ENCODE measurements at places on chromosomes 11 and 22.

DNA sequence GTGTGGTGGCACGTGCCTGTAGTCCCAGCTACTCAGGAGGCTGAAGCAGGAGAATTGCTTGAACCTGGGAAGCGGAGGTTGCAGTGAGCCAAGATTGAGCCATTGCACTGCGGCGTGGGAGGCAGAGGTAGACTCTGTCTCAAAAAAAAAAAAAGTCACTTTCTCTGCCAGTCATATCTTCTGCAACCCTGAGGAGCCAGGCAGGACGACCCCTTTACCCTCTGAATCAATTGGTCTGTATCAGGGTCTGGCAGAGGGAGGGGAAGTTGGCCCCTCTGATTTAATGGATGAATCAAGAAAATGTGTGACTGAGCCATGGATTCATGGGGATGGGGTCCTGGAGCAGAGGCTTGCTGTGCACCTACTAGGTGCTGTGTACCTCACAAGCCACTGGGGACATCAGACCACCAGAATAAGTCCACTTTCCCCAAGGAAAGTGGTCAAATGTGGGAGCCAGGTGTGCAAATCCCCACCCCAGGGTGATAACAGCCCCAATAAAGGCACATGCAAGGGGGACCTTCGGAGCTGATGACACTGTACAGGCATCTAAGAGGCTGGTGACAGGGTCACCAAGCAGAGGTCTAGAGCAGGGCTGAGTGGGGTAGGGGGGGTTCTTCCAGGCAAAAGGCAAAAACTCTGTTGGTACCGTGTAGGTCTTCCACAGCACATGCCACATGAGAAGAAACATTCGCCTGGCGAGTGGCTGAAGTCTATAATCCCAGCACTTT lies 29.0 kb downstream of the TXN2 start:
- no peak for DNase-seq

GRCh38 chr11:109507331-109507730 lies 85.3 kb downstream of the C11orf87 start:
- DNase-seq, result no peak

DNA sequence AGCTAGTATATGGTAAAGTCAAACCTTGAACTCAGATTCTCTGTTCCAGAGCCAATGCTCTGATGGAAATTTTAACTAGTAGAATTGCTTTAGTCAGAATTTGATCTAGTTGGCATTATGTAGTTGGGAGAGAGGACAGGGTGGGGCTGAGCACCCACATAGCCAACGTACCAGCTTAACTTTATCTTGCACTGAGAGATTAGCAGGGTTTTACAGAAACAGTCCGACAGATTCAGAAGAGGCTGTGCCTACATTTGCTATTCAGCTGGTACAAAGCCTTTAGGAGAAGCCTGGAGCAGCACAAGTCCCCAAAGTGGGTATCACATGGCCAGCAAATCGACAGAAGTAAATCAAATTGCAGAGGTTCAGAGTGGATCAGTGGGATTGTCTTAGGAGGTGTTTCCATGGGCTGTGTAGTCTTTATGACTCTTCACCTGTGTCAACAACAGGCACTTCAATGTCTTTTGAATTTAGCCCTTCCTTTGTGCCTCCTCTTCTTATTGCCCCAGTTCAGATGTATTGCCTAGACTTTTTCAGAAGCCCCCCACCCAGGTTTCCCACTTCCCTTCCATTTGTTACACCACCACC lies 7.3 kb upstream of the CSRP3 start:
- no peak for DNase-seq

GRCh38 chr11:103601225-103601846 lies 435.1 kb upstream of the DDI1 start:
- peak; percentile 66 for DNase-seq

GRCh38 chr11:11420899-11421285 lies 67.8 kb upstream of the CSNK2A3 start:
- DNase-seq, result no peak

- DNase-seq, result peak; percentile 63
These were observed 33.3 kb downstream of the CD6 start for GRCh38 chr11:61004761-61005181.

DNA sequence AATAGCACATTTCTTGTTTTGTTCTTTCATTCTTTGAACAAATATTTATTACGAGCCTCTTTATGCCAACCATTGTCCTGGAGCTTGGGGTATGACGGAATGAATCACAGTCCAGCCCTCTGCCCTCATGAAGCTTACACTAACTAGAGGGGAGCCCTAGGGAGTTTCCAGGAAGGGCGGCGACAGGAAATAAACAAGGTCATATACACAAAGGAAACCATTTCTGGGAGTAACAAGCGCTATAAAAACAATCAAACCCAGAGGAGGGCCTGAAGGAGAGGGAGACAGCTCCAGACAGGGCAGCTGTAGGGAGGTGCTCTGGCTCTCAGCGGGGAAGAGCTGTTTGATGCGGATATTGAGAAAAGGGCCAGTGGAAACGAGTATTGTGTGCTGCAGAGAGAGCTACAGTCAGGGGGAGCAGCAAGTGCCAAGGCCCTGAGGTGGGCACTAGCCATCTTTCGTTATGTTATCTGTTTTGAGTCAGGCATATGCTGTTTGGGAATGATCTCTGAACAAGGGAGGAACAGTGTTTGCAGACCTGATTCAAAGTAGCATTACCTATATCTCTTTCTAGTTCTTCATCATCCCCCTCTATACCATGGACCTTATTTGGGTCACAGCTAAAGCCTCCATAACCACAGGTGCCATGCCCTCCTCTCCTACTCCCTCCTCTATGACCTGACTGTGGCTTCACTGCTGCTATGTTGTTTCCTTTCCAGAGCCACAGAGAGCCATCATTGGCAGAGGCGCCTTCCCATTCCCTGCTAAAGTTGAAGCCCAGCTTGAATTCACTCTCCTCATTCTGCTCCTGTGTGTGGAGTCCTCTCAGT lies 15.3 kb upstream of the ZBTB16 start:
- DNase-seq, result peak; percentile 23

DNA sequence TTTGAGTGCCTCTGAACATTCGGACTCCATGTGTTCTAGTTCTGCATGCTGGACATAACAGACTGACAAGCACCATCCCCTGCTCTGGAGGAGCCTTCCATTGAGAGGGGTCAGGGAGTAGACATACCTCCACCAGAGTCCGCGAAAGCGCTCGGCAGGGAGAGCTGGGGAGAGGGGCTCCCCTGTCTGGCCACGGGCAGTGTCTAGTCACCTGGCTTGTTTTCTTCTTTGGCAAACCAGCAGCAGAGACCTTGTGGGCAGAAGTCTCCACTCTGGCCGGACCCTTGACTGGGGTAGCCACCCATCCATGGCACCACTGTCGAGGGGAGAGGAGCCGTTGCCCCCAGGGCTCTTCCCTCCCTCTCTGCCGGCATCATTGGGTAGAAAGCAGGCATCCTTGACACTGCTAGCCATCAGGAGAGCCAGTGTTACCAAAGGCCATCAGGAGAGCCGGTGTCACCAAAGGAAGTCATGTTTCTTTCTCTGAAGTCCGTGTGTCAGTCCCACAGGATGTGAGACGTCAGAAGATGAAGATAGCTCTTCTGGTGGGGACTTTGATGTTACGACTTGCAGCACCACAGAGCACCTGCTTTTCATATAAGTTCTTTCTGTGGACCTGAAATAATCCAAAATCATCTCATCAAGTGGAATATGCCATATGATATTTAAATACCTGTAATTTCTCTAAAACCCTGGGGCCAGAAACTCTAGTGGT lies 305.6 kb downstream of the TBC1D22A start:
- DNase-seq, result peak; percentile 4

- DNase-seq, result no peak
These were observed 1.0 kb downstream of the CCDC85B start for GRCh38 chr11:65891219-65892136.

DNA sequence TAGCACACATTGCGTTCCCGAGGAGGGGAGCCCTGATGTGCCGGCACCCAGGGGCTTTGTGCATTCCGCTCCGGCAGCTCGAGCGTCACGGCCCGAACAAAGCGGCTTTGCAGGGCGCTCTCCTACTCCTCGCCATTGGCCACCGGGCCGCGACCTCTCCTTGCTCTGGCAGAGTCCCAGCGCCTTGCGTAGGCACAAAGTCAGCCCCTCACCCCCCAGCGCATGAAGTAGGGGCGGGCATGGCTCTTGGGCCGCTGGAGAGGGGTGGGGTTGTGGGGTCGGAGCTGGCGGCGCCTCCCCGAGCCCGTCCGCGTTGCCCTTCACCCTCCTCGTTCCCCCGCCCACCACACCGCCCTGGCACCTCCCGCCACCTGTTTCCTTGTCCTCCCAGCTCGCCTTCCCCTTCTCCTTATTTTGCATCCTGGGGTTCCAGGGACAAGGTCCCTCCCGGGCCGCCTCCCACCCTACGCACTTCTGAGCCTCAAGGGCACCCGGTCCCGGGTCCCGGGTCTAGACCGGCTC lies 753 bp upstream of the PPARA start:
- peak; percentile 34 for DNase-seq

GRCh38 chr11:129895126-129896041 lies at the start of gene NFRKB:
TSS of gene NFRKB (minus strand) at chr11:129895578. CDS start at chr11:129892849, 2,729 bp downstream.
- peak; percentile 93 for DNase-seq

GRCh38 chr11:6571434-6572008 lies 31.9 kb downstream of the RRP8 start:
- DNase-seq, result peak; percentile 29

GRCh38 chr22:43905681-43906080 lies 13.9 kb upstream of the PNPLA5 start:
- no peak for DNase-seq

DNA sequence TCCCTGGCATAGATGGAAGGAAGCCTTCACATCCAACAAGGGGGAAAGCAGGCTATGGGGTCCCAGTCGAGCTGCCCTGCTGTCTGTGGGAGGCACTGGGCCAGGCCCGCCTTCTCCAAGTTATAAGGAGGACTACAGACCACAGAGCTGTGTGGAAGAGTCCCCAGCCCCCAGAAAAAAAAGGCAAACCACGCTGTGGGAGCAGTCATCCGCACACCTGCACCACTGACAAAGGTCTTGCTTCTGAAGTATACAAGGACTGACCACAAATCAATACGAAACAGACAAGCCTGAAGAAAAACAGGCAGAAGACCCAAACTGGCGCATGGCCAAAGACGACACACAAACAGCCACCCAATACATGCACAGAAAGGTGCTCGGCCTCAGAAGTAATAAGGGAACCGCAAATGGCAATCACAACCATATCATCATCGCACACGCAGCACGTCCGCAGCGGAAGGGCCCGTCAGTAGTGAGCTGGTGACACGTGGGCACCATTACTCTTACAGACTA lies 384.1 kb downstream of the CTTN start:
- no peak for DNase-seq

GRCh38 chr22:46085828-46086576 lies 64.3 kb upstream of the PPARA start:
- no peak for DNase-seq

DNA sequence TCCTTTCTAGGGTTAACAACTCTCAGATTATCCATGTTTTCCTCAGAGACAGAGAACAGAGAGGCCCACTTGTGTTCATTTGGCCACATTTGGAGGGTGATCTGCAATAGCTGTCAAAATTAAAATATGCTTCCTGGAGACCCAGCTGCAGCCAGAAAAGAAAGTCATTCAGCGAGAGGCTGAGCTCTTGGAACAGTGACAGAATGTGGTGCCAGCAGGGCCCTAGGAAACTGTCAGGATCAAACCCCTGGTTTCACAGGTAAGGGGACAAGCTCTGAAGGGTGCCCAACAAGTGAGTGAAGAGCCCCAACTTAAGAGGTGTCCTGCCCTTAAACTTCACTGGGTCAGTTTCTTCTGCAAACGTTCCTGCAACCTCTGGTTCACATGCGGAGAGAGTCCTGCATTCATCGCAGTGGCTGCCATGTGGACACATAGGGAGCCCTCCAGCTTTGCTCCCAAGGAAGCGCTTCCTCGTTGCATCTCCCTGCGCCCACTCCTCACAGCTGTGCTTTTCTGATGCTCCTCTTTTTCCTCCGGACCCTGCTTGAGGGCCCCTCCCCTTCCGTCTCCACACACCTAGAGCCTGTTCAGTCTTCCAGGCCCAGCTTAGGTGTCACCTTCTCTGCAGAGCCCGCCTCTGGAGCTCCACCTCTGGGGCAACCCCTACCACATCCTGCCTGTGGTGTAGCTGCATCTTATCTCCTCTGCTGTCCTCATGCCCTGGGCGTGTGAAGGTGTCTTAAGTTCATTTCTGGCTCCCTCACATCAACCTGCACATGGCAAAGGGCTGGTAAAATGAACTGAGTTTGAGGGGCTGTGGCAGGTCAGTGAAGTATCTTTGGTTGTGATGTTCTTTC lies 3.9 kb downstream of the UCP3 start:
- DNase-seq, result no peak

DNA sequence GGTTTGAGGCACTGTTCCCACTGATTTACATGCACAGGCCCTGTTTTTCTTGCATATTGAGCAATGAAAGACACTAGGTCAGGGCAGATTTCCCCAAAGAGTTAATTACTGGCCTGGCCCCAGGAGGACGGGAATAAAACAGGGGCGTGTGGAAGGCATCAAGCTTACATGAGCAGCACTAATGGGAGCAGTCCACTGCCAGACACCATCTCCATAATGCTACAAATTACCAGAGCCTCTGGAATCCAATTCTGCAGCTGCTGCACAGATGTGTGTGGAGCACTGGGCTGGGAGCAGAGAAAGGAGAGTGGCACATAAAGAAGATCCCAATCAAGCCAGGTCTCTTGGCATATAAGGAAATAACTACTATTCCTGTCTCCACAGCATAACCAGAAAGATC lies 96.9 kb downstream of the CCDC34 start:
- no peak for DNase-seq

DNA sequence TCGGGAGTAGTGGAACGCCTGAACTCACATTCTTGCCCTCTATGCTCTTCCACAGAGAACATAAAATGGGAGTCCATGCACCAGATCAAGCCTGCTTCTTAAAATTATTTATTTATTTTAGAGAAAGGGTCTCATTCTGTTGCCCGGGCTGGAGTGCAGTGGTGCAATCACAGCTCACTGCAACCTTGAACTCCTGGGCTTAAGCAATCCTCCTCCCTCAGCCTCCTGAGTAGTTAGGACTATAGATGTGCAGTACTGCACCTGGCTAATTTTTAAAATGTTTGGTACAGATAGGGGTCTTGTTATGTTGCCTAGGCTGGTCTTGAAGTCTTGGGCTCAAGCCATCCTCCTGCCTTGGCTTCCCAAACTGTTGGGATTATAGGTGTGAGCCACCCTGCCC lies 13.0 kb downstream of the SLC6A5 start:
- DNase-seq, result no peak

DNA sequence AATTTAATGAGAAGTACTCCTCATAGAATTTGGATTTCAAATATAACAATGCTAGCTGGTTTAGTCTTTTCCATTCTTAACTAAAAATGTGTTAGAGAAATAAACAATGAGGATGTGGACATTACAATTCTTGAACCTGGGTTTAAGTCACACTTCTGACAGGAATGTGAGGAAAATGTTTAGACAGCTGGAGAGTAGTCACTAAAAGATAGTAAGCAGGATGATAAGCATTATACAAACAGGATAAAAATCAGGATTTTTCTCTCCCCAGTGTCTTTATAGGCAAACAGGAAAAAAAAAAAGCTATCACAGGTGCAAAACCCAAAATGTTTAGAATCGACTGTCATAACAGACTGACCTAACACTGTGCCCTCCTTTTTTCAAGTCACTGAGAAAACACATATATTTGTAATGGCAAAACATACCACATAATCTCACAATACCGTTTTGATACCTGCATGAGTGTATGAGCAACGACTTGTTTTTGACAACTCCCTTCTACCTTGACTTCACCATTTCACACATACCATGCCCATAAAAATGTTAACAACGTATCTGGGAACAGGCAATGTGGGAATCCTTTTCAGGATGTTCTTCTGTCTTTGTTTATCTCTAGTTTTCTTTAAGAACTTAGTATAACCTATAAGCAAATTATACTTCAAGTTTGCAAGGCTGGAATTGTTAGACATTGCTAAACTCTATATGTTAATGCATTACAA lies 242.0 kb downstream of the SBF2 start:
- DNase-seq, result no peak

Data from ELF-1 (cell line).